AG09319 (cell line): ENCODE measurements at places on chromosomes 4 and X.

GRCh38 chr4:1243451-1244080 is 5.4 kb downstream of the CTBP1 start:
- no peak for DNase-seq

DNA sequence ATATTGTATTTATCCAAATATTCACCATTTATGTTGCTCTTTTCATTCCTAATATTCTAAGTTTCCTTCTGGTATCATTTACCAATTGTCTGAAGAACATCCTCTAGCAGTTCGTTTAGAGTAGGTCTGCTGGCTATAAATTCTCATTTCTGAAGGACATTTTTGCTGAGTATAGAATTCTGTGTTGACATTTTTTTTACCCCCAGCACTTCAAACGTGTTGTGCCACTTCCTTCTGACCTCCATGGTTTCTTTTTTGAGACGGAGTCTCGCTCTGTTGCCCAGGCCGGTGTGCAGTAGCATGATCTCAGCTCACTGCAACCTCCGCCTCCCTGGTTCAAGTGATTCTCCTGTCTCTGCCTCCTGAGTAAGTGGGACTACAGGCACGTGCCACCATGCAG is 26.4 kb downstream of the JADE3 start:
- no peak for DNase-seq

DNA sequence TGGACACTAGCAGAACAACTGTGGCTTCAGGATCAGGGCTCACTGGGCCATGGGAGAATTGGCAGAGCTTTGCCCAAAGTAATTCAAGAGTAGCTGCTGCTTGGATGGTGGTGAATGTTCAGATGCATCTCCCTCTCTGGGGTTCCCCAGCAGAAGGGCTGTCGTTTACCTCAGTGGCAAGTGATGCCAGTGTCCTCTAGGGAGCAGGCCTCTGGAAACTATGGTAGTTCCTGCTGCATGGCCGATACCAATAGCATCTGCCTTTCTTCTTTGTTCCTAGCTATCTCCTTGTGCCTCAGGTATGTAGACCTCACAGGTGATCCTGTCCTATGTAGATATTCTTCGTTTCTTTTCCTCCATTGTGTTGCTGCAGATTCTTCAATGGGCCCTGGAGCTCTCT is 26.4 kb downstream of the HMGB2 start:
- no peak for DNase-seq

- DNase-seq, result peak; percentile 80
These were observed 48.2 kb upstream of the SLIT2 start for GRCh38 chr4:20203508-20203907.
